ENCODE measurements at places on chromosomes 7 and 10.

DNA sequence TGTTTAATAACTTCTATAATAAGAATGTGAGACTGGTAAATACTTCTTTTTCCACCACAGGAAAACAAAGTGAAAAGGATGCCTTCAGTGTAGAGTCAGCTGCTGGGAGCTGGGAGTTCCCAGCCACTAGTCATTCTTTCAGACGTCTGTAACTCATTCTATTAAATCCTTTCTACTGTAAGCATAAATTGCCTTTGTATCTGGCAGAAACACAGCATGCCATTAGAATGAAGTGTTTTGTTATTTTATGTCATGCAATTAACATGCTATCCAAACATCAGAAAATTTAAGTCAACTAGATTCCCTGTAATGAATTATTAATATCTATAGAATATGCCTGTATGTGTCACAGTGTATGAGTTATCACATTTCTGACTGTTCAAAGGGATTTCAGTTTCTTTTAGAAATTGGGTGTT lies 14.3 kb downstream of the BPGM start:
- DNase-seq = peak; percentile 65

GRCh38 chr10:124235232-124235631 lies 141.8 kb upstream of the CHST15 start:
- DNase-seq = no peak

DNA sequence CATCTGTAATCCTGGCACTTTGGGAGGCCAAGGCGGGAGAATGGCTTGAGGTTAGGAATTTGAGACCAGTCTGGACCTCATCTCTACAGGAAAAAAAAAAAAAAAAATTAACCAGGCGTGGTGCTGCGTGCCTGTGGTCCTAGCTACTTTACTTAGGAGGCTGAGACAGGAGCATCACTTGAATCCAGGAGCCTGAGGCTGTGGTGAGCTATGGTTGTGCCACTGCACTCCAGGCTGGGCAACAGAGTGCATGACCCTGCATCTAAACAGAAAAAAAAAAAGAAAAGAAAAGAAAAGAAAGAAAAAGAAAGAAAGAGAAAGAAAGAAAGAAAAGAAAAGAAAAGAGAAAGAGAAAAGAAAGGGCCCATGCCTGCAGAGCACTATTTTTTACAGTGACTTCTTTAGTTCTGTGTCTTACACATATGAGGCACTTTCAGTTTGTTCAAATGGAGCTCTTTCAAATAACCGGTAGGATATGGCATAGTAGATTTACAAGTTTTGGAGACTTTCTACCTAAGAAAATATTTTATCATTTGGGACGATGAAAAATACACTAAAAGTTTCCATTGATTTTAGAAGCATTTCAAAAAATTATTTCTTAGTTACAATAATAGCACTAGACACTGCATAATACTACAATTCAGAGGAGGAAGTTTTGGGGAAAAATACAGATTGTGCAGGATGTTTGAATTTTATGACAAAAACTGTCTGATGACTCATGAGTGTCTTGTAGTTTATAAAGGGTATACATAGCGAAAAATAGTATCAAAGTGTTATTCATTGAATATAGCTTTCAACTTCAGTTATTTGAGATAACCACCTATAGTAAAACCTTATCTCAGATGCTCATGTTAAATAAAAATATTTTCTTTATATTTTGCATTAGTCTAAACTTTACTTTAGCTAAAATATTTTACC lies 75.9 kb downstream of the MDFIC start:
- no peak for DNase-seq

DNA sequence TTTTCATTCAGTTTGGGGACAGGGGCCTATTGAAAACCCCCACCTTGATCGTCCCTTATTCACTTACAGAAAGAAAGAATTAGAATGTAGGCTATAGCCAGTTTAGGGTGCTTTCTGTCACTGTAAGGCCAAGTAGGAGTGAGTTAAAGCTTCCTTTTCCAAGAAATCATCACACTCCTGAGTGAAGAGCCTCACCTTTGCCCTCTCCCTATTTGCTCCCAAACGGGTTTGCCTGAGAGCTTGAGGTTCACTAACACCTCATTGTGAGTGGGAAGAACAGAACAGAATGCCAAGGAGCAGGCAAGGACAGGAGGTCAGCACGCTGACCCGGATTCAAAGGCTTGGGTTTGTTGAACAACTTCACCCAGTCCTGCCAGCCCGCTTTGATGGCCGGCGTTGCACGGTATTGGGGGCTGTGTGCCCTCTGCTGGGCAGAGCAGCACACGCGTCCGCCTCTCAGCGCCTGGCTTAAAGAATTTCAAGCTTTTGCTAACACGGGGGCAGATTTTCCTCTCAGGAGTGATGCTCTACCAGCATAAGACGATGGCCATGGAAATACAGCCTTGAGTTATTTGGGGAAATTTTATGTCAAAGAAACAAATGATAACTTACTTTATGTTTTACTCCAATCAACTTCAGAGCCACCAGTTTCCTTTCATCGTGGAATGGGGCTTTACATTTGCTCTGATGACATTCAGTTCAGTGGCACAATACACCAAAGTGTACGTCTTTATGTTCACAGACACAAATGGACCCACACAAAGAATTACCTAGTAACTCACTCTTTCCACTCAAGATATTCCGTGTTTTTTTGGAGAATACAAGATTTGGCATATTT lies 470.0 kb downstream of the SUGCT start:
- peak; percentile 47 for DNase-seq

DNA sequence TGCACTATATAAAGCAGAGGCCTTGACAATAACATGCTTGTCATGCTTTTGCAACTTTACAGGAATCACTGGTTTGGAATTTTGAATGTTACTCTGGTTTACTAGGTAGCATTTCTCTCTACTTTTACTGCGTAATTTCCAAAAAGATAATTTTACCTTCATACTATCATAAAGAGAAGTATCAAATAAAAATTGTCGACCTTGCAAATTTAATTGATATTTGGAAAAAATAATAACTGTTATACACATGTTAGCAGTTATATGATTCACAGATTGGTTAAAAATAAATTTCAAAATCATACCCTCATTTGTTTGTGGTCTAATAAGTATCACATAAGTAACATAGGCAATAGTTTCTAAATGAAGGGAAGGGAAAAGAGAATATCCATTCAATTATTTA lies 228.5 kb upstream of the CACNA2D1 start:
- DNase-seq = no peak

- DNase-seq = peak; percentile 70
Measured at GRCh38 chr10:118720685-118721538, 33.9 kb downstream of the CACUL1 start.

Measured in fibroblast of mammary gland (primary cell).